Esophagus muscularis mucosa (tissue), 4 donors: ENCODE measurements at places on chromosomes 1 and 21. TPM values are rescaled to one million over a fixed set of nuclear protein-coding genes. Genes with fewer than 3 reads are reported as not detected.

- DNase-seq = no peak
Measured at GRCh38 chr21:22573834-22574233, 1575.6 kb downstream of the NCAM2 start.

- no peak for DNase-seq
Measured at GRCh38 chr1:26771643-26772321, 16.0 kb upstream of the PIGV start.

GRCh38 chr1:215957663-215958062 lies 390.6 kb downstream of the KCTD3 start:
- no peak for DNase-seq

Gene TFF2
- not detected for total RNA-seq

Gene TXNIP
- total RNA-seq = 2,819 TPM

Gene REN
- total RNA-seq = not detected
